Stimulated activated effector memory CD8-positive, alpha-beta T cell treated with anti-CD3 and anti-CD28 coated beads, Interleukin-12 subunit alpha, Interleukin-12 subunit beta, amount 100 ng/mL, for 72 hours (primary cell): ENCODE measurements at places on chromosomes 12 and 14.

- no peak for DNase-seq
These were observed 14.9 kb downstream of the C2CD5 start for GRCh38 chr12:22529281-22530060.

DNA sequence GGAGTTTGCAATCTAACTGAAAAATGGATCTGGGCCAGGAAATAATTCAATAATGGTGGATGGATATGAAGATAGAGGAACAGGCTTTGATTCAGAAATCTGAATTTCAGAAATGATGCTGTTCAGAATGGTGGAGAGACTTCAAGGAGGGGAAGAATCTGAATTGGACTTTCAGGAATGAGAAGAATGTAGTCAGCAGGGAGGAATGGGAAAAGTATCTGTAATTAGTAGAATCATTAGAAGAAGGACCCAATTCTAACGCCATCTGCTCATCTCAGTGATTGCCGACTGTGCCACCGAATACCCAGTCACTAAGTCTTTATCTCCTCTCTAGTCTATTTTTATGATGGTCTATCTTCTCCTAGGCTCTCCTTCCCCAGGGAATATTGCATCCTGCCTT is 363.2 kb downstream of the GALC start:
- DNase-seq: no peak

- DNase-seq: peak; percentile 56
These were observed 3.5 kb upstream of the KLC1 start for GRCh38 chr14:103625356-103626095.

- no peak for DNase-seq
These were observed 15.9 kb upstream of the GLIPR1L2 start for GRCh38 chr12:75374971-75375370.

DNA sequence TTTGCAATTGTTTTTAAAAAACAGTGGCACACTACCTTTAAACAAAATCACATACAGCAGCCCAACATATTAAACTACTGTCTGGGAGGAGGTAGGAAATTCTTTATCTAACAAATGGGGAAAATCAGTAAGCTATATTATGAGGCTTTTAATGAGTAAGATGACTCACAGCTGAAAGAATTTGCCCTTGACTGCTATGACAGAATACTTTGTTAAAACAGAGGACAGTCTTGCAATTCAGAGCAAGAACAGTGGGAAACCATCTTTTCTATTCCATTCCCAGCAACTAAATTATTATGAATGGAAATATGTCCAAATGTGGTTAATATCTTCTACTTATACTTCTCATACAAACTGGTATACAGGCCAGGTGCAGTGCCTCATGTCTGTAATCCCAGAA is 49.2 kb upstream of the SGPP1 start:
- DNase-seq: no peak

DNA sequence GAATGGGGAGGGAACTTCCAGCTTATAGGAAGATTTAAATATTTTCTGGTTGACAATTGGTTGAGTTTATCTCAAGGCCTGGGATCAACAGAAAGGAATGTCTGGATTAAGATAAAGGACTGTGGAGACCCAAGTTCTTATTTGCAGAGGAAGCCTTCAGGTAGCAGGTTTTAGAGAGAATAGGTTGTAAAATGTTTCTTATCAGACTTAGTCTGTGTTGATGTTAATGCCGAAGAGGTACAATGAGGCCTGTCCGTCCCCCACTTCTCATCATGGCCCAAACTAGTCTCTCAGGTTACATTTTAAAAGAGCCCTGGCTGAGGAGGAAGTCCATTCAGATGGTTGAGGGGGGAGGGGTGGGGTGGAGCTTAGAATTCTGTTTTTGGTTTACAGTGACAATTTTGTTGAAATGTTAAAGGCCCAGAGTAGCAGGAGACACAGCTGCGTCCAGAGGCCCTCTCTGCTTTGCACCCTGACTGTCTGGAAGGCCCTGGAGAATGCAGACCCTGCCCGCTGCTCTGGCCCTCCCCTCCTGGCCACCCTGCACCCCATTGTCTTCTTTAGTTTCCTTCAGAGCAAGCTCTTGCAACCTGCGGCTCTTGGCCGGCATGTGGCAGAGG is 672.5 kb upstream of the TMEM132C start:
- DNase-seq: no peak

DNA sequence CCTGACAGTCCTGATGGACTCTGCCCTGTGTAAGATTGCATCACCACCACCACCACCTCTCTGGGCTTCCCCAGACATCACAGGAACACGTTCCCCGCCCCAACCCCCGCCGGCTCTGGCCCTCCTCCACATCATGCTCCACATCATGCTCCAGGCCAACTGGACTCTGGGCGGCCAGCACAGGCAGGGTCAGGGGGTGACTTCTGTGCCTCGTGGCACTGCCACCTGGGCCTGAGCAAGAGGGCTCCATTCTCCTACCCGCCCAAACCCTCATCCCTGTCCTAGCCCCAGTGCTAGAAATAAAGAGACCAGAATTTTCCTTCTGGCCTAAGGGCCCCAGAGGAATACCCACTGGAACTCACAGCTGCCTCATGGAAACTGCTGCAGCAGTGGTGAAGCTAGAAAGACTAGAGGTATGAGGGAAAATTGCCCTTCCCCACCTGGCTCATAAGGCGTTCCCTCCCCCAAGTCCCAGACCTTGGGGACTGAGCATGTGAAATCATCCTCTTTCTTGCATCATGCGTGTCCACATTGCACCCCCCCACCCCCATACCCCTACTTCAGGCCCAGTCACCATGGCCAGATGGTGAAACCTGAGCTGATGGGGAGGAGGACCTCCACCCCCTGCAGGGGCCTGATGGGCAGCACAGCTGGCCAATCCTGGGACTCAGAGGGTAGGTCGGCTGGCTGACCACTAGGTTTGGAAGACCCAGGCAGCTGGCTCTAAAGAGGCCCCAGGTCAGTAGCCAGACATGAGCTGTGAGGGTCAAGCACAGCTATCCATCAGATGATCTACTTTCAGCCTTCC is at the start of gene INHBE:
Gene INHBE (plus strand): TSS at position 742 of the 808 bp plus-strand sequence. CDS start 230 bp downstream, outside the sequence.
- no peak for DNase-seq

GRCh38 chr12:29711381-29711780 is 72.4 kb downstream of the TMTC1 start:
- DNase-seq: no peak

DNA sequence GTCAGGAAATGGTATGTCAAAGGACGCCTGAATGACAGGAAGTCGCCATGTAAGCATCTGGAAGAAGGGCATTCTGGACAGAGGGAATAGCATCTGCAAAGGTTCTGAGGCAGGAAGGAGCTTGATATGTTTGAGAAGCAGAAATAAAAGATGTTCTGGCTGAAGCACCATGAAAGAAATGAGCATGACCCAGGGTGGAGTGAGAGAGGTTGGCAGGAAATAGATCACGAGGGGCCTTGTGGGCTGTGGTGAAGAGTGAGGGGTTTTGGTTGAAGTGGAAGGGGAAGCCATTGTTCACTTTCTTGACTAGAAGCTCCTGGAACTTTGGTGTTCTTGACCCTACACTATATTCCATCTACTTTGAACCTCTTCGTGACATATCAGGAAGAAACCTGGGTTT is 99.4 kb upstream of the PARP11 start:
- DNase-seq: no peak

GRCh38 chr12:77514511-77514910 is 316.2 kb upstream of the NAV3 start:
- no peak for DNase-seq

DNA sequence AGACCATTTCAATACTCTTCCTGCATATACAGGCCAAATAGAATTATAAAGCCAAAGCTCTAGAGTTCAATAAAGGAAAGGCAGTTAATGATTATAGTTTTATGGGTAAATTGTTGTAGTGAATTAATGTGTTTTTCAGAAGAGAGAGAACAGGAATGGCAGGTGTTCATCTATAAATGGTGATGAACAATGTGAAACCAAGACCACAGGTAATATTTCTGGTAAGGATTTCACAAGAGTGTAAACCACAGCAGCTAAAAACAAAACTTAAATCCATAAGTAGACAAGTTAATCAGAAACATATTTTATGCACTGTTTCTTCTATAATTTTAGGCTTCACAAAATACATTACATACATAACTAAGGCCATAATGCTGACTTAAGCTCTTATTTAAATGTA is 204.4 kb downstream of the SYT1 start:
- no peak for DNase-seq

DNA sequence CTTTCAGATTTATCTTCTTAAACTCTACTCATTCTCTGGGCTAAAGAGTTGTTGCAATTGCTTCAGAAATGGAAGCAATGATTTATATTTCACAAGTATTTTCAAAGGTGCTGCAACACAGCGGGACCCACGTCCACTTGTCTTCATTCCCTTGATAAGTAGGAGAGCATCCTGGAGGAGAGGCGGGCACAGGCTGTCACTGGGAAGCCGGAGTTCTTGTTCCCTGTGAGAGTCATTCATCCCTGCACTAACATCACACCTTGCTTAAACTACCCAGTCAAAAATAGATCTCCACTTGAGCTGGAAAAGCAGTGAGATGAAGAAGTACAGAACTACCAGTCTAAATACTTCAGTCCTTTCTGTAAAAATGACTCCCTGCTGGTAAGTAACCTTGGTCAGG is 160.5 kb upstream of the RASSF8 start:
- no peak for DNase-seq

DNA sequence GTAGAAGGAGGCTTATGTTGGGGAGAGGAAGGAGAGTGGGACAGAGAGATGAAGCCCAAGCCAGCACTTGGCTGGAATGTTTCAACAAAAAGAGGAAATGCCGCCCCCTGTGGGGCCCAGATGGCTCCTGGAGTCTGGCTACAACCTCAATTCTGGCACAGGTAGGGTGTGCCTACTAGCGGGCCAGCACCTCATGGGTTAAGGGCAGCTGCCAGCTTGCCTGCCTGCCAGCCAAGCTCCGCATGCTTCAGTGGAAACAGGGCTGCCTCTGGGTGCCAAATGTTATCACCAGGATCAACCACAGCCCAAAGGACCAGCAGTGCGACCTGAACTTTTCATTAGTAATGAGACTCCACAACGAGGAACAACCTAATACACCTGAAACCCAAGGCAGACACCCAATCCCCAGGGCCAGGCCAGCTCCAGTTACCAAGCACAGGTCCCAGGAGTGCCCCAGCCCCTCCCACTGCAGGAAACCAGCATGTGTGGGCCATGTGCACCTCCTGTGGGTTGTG is 11.3 kb downstream of the RAB15 start:
- DNase-seq: no peak

- DNase-seq: no peak
These were observed 21.5 kb downstream of the RIN3 start for GRCh38 chr14:92534932-92535643.

- no peak for DNase-seq
These were observed 125.2 kb upstream of the SLC38A2 start for GRCh38 chr12:46497739-46498138.

DNA sequence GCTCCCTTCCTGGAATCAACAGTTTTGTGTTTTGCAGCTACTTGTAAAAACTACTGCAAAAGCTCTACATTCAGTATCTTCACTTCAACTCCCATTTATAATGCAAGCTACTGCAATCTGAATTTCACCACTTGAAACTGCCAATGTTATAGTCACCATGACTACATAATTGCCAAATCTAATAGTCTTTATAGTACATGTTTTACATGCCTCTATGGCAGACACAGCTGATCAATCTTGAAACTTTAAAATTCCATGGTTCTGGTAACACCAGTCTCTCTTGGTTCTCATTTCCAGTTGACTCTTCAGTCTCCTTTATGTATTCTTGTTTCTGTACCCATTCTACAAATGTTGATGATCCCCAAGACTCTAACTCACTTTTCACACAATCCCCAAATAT is 185.9 kb downstream of the MED13L start:
- DNase-seq: no peak

DNA sequence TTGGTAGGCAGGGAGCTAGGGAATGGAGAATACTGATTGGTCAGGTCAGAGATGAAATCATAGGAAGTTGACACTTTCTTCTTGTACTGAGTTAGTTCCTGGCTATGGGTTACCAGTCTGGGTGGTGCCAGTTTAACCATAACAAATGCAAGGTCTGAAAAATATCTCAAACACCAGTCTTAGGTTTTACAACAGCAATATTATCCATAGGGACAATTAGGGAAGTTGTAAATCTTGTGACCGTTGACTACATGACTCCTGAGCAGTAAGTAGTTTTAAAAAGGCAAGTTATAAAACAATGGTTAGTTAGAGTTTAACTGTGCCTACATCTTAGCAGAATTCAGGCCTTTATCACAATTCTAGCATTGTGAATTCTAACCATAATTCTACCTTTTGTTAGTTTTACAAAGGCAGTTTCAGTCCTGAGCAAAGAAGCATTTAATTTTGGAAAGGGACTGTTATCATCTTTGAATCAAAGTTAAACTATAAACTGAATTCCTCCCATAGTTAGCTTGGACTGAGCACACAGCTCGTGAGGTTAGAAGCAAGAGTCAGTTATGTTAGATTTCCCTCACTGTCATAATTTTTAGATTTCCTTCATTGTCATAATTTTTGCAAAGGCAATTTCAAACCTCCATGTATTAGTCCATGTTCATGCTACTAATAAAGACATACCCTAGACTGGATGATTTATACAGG is 19.7 kb upstream of the MON2 start:
- DNase-seq: no peak

DNA sequence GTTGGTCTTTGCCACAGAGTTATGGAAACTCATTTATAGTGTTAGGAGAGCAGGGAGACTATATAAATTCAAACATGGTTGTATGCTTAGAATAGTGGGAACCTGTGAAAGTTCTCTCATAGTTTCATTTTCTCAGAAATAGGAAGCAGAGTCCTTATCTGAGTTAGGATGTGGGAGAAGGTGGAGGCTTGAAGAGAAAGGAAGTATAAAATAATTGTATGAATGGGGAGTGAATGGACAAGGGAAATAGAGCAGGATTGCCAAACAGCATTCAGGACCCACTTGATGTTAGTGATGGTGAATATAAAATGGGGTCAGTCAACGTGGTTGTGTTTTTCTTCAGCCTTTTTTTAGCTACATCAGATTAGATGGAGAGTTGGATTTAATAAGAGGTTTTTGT is 34.0 kb upstream of the TPH2 start:
- DNase-seq: no peak

GRCh38 chr14:71583194-71583593 is 349.0 kb upstream of the RGS6 start:
- no peak for DNase-seq

GRCh38 chr12:62679608-62680007 is 213.0 kb downstream of the MON2 start:
- no peak for DNase-seq

- no peak for DNase-seq
These were observed 440.7 kb downstream of the CCER1 start for GRCh38 chr12:90514325-90514724.

GRCh38 chr12:4120316-4120917 is 153.1 kb upstream of the CCND2 start:
- peak; percentile 47 for DNase-seq

GRCh38 chr12:120292661-120293531 is at the start of gene RNU4-1:
Gene RNU4-1 (minus strand): TSS chr12:120293237.
- peak; percentile 68 for DNase-seq

DNA sequence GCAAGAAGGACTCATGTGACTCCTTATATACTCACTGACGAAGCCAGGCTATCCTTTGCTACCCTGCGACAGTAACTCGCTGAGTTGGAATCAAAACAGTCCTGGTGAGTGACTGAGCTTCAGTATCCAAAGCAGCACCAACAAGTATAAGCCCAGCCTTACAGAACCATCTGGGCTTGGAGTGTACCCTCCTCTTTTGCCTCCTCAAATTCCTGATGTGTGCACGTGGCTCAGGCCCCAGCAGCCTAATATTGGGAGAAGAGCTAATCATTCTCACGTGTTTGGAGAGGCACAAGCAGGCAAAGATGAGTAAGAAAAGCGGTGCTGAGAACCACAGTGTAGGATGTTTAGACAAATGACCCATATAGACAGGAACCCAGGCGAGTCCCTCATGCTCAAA is 34.4 kb downstream of the PPTC7 start:
- DNase-seq: no peak
